ENCODE measurements at places on chromosomes 5 and 9.

GRCh38 chr5:113269023-113269997 is 165.5 kb downstream of the TSSK1B start:
- DNase-seq: no peak

DNA sequence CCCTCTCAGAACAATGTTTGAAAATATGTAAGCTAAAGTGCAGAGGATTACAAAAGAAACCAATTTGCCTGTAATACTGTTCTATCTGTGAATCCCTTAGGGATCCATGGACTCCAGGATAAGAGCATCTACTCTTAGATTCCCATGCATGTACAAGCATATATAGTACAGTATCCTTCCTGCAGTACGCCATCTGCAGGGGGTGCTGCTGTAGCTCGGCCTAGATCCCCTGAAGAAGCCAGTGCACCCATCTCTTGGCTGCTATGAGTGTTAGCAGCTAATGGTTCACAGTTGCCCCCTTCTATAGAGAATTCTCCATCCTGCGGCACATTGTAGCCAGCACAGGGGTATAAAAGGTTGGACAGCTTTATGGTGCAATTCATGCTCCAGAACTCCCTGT is 61.8 kb upstream of the SLC30A5 start:
- no peak for DNase-seq

- DNase-seq: no peak
Observed at GRCh38 chr9:129237803-129238202, 59.7 kb upstream of the IER5L start.

- DNase-seq: no peak
Observed at GRCh38 chr9:90801241-90801972, at the start of gene SYK. TSS of gene SYK (plus strand) at chr9:90801819. CDS start at chr9:90843899, 42,080 bp downstream.

Measured in CD4-positive, alpha-beta T cell treated with Interleukin-12 subunit alpha and Interleukin-12 subunit beta, for 1 hour (primary cell).